ENCODE measurements at places on chromosomes 11 and 22.

DNA sequence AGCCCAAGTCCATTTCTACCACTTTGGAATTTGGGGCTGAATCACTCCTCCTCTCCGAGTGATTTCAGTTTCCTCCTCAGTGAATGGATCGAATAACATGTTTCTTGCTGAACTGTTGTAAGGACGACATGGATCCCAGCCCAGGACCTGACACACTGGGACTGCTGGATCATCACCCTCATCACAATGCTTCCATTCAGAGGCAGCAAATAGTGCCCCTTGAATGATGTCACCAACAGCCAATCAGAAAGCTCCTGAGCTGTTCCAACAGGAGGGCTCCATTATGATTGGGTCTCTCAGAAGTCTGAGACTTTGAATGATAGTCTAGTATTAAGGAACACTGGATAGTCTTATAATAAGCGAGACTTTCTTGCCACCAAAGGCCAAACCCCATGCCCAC, 158.9 kb downstream of the MYO18B start:
- DNase-seq, result no peak

GRCh38 chr11:27425814-27426213, 46.8 kb downstream of the LGR4 start:
- DNase-seq, result no peak

- no peak for DNase-seq
These were observed 129.1 kb upstream of the THY1 start for GRCh38 chr11:119552106-119552485.

DNA sequence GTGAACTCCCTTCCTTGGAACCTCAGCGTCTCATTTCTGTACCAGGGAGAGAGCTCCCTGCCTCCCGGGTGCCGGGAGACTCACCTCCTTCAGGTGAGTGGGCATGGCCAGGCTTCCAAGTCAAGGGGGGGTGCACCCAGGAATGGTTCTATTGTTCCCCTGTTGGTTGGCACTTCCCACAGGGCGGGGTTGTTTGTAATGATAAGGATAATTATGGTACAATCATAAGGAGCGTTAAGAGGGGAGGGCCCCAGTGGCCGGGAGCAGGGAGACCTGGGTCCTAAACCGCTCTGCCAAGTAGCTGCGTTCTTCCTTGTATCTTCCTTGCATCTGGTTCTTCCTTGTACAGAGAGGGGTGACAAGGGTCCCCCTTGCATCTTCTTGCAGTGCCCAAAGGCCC, 79.1 kb downstream of the LRRC32 start:
- DNase-seq, result no peak

DNA sequence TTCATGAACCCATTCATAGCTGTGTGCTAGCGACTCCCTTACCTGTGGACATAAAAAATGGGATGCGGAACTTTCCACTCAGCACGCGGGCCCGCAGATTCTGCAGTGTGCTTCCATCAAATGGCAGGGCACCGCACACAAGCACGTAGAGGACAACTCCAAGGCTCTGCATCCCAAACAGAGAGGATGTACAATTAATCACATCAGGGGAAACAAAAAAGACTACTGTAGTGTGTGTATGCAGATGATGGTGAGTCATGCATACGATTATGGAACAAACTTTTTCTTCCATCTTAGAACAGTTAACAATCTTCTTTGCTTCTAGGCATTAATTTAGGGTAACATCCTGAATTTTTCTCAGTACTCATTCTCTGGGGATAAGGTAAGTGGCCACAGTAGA, 58.8 kb upstream of the APOA1 start:
- no peak for DNase-seq

Measured in NCI-H1694 treated with DMSO at 0.1 percent for 48 hours (cell line).